ENCODE measurements at places on chromosomes 3 and 15.

DNA sequence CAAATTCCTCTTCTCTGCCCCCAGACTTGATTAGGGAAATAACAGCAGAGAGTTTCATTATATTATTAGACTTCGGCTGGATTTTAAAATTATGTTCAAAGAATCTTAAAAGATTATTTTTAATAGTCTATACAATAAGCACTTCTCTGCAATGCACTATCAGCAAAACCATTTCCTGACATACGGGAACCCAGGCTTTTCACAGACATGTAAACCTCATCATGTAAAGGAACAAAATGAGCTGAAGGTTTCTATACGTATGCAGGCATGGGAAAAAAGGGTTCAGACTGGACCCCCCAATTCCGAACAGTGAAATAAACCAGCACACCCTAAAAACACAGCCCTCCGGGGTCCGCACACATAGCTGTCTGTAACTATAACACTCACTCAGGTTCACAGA, 77.5 kb upstream of the LMOD3 start:
- no peak for DNase-seq

DNA sequence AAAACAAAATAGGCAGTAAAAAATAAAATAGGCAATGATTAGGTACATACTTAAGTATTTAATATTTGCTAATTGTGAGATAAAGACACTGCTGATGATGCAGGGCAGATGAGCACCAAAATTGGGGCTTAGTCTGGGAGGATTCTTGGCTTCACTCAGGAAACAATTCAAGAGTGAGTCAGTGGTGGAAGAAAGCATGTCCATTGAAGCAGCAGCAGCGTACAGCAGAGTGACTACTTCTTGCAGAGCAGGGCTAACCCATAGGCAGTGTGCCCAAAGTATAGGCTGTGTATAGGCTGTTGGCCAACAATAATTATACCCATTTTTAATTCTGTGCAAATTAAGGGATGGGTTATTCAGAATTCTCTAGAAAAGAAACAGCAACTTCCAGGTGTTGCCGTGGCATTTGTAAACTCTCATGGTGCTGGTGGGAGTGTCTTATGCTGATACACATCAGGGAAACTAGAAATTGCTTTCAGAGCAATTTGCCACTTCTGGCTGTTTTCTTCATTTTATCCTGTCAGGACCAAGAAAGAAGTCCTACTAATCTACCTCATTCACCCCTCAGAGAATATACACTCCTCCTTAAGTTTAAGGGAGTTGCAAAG, 317.3 kb upstream of the NAALADL2 start:
- no peak for DNase-seq

- no peak for DNase-seq
Observed at GRCh38 chr15:90482124-90483011, 47.4 kb upstream of the CRTC3 start.

GRCh38 chr3:151383956-151384355, 597 bp downstream of the P2RY12 start:
- DNase-seq, result no peak

DNA sequence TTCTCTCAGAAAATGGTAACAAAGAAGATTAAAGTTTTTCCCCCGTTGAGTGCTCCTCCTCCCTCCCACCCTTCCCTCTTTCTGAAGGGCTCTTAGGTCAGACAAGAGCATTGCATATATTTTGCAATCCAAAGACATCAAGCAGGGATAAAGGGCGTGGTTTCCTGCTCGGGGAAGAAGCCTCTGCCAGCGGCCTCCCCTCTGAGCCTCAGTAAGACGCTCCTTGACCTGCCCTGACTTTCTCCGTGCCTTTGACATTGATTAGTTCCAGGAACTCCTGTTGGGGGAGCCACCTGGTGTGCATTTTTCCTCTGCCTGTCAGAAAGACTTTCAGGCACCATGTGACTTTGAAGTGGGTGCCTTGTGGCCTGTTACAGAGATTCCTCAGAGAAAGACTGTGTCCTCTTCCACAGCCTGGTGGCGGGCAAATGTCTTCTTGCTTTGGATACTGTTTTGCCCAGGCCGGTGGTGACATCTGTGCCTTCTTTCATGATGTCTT, 87.2 kb upstream of the TBL1XR1 start:
- DNase-seq, result no peak

DNA sequence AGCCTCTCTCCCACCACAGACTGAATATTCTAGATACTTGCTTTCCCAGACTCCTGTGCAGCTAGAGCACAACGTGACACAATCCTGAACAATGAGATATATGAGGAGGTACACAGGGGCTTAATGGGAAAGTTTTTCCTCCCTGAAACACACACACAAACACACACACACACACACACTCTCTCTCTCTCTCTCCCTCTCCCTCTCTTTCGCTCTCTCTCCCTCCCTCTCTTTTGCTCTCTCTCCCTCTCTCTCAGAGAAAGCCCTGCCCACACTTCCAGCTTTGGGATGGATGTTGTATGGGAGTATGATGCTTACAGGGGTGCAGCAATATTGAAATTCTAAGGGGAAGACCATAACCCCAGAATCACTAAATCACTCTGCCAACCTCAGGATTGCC, 110.1 kb downstream of the PLD1 start:
- no peak for DNase-seq

DNA sequence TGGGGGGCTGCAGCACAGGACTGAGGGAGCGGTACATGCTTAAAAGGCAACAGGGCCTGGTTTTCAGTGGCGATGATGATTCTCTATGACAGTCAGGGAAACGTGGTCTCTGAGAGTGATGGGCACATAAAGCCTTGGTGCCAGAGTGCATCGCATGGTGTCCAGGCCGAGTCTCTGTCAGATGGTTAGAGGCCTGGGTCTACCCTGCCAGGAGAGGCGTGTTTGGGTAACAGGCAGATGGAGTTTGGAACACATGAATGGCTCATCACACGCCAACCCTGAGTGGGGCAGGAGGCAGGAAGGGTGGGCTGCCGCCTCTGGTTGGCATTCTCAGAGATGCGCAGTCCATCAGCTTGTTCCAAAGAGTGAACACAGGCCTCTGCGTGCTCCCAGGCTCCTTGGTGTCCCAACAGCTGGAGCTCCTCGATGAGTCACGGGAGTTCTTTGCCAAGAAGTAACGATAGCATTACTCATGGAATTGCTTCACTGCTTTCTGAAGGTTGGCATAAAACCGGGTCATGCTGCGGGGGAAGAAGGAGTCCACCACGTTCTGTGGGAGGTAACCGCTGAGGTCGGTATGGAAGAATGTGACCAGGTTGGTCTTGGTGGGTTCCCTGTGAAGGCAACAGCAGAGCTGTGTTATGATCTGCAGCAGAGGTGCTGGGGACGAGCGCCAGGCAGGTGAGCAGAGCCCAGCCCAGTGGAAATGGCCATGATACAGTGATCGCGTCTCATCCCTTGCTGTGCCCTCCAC, 11.0 kb downstream of the STARD5 start:
- no peak for DNase-seq

DNA sequence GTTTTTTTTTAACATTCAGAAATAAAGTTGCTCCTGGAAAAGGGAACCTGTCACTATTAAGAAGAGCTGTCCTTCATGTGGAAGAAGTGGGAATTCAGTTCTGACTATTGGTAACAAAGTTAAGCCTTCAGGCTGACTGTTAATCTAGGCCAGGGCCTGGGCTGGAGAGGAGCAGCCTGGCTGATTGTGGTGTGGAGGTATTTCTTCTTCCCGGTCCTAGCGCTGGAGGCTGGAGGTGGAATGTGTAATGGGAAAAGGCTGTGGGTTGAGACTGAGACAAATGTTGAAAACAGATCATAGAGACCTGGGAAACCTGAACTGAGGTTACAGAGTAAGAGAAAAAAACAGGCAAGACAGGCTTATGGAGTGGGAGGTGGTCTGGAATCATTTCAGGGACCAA, 23.8 kb upstream of the SH3BP5 start:
- no peak for DNase-seq

- peak; percentile 1 for DNase-seq
Observed at GRCh38 chr3:87145553-87145952, 81.6 kb upstream of the CHMP2B start.

- no peak for DNase-seq
Observed at GRCh38 chr3:171783086-171783485, 27.2 kb downstream of the PLD1 start.

GRCh38 chr3:105862217-105862616, 6.6 kb downstream of the CBLB start:
- no peak for DNase-seq

DNA sequence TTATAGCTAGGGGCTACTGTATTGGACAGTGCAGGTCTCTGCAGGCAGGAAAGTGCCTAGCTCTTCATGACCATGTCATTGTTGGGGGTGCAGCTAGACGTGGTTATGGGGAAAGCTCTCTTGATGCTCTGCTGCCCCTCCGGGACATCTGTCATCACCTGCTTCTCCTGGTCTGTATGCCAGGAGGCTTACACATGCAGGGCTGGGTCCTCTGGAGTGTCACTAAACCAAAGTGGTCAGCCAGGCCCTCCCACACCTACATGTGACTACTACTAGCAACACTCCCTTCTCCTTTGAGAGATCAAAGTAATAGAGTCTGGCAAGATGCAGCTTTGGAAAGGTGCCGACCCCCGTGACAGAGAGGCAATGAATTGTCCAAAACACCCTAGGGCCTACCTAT, 98.5 kb downstream of the SST start:
- no peak for DNase-seq

- no peak for DNase-seq
Observed at GRCh38 chr3:184601576-184602371, 40.2 kb downstream of the EPHB3 start.

DNA sequence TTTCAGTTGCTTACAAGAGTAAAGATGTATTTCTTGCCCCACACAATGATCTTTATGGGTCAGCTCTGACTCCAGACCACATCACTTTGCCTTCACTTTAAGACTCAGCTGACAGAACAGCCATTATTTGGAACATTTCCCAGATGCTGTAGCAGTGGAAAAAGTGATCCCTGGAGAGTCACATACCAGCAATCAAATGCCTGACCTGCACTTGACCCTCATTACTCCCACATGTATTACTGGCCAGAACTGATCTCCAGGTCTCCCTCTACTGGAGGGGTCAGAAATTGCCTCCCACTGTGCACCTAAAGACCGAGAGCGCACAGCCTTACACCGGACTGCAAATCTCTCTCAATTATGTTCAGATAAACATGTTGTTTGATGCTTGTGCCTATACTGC, 88.6 kb upstream of the ZNF385D start:
- no peak for DNase-seq

DNA sequence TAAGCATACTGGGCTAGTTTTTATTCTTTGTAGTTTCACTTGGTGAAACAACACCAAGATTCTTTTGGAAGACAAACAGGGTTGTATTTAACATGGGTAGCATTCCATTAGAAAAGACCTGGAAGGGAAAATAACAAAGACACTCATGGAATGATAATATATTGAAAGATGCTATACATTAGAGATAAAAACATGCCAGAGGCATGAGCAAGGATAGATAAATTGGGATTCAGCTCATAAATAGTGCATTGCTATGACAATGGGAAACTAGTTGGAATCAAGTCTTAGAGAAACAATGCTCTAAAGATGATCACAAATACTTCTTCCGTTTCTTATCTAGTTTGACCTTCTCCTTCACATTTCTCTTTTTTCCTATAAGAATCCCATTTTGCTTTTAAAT, 677.4 kb downstream of the ZNF385D start:
- no peak for DNase-seq

DNA sequence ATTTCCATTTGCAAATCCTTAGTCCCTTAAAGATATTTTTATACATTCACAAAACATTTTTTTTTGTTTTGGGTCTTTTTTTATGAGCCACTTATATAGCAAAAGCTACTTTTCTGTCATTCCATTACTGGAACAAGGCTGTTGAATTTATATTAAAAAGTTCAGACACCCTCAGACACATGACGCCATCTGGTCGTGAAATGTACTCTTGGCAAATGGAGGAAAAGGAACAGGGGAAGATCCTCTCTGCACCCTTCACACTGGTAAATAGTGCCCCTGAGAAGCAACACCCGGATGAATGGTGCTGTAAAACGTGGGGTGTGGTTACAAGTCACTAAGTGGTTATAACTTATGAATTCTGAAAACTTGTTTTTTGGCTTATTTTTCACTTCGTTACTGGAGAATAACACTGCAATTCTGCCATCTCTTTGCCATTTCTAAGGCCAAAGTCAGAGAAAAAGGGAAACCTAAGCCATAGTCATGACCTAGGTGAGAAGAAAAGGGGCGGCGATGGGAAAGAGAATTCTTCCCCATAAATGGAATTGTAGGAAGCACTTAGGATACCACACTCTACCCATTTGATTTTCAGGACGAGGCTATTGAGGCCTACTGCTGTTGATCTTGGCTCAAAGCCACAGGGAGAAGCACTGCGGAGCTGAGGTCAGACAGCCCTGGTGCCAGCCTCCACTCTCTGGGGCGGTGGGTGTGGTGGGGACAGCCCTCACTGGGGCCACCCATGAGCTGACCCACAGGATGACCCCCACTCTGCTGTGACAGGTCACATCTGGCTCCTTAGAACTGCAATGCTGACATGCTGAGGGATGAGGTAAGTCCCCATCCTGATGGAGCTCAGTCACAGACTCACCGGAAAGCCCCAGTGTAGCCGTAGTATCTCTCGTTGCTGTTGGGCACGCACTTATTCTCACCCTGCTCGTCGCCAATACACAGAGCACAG, 21.9 kb downstream of the LTF start:
- DNase-seq, result no peak

GRCh38 chr15:72585476-72586058, 68.9 kb upstream of the GOLGA6B start:
- DNase-seq, result no peak

GRCh38 chr3:173217127-173217526, 76.1 kb upstream of the SPATA16 start:
- DNase-seq, result no peak

- DNase-seq, result no peak
Observed at GRCh38 chr15:47265686-47266085, 451.6 kb upstream of the SEMA6D start.

GRCh38 chr3:171028779-171029232, 2.3 kb upstream of the SLC2A2 start:
- no peak for DNase-seq

- DNase-seq, result no peak
Observed at GRCh38 chr3:76096836-76097588, 311.7 kb upstream of the ZNF717 start.

GRCh38 chr3:172189987-172190603, 150.7 kb downstream of the FNDC3B start:
- DNase-seq, result no peak

- peak; percentile 30 for DNase-seq
Observed at GRCh38 chr3:101865751-101866509, 16.6 kb downstream of the NFKBIZ start.

GRCh38 chr3:61924090-61924735, 362.8 kb downstream of the PTPRG start:
- no peak for DNase-seq

DNA sequence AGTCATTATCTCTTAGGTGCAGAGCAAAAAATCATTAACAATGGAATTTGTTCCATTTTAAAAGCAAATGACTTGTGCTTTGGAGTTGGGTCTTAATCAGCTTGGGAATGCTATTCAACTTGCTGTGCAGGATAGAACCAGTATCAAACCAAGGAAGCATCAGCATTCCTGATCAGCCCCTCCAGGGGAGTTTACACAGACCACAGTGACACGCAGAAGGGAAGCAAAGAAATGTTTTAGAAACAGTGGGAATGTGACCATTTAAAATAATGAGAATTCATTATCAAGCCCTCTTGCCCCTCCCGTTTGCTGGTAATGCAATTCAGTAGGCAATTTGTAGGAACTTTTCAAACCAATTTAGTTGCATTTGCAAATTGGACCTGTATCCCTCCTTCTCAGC, 155.1 kb downstream of the LRTM1 start:
- no peak for DNase-seq
